Mucosa of descending colon (tissue), 3 donors: ENCODE measurements at places on chromosomes 16 and 17. TPM values are rescaled to one million over a fixed set of nuclear protein-coding genes. Genes with fewer than 3 reads are reported as not detected.

- DNase-seq = no peak
Measured at GRCh38 chr16:20307791-20308190, 19.5 kb downstream of the GP2 start.

DNA sequence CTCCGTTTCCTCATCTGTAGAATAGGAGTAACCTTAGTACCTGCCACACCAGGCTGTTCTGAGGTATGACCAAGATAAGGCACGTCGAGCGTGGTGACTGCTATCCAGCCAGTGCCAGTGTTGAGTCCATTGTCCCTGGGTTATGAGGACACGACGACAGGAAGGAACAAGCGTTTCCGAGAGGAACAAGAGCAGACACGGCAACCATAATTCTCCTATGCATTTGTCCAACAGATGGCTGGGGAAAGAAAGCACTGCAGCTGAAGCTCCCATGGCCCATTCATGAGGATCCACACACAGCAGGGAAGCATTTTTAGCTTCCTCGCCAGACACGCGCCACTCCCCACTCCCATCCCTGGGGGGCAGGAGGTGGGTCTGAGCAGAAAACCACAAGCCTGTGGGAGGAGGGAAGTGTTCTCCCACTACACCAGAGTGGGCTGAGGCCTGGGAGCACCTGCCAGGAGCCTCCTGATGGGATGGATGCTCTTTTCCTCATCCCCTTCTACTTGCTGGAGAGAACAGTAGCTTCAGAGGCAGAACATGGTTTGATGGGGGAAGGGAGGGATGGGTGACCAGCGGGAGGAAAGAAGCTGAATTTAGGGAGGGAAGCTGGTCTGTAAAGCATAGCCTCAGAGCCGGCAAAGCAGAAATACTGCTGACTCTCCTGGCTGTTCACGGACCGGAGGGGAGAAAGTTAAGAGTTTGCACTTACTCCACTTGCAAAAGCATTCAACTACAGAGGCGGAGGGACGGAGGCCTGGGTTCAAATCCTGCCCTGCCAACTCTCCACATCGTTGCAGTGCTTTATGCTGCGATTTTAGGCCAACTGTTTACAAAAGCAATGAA is 2.7 kb downstream of the COTL1 start:
- no peak for DNase-seq

DNA sequence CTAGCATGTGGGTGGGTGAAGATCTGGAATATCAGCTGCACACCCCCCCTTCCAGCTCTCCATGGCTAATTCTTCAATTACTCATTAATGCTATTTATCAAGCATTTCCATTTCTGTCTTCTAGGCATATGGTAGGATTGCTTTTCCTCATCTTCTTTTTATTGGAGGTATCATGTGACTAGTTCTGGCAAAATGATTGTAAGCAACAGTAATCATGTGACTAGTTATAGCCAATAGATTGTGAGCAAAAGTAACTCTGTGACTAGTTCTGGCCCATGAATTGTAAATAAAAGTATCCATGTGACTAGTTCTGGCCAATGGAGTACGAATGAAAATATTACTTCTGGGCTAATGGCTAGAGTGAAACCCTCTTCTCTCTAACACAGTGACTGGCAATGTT is 107.0 kb upstream of the TMEM132E start:
- no peak for DNase-seq

DNA sequence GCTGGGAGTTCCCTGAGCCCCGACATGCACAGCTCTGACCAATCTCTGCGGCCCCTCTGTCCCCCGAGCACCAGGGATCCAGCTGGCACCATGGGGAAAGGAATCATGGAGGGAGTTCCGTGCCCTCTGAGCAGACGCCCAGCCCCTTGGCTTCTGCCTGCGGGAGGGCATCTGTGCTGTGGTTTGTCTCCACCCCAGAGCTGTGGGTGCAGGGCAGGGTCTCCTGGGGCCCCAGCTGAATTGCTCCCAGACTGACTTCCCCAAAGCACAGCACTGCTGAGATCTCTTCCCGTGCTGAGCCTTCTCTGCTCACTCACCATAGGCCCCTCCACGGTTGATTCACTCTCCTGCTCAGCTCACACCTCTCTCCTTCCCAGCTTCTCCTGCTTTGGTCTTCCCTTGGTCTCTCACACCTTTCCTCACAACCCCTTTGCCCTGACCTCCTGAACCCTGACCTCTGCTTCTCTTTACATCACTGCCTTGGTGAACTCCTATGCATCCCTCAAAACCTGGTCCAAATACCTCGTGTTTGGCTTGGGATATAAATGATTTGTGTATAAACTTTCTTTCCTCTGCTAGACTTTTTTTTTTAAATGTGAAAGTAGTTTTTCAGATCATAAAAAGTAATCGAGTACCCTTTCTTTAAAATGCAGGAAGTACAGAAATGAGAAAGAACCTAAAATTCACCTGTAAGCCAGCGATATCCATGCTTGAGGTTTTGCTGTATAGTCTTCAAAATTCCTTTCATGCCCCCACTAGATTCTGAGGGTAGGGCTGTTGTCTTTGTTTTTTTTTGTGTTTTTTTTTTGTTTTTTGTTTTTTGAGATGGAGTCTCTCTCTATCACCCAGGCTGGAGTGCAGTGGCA is 265.3 kb downstream of the SEC14L1 start:
- no peak for DNase-seq

- DNase-seq = no peak
Measured at GRCh38 chr17:46847204-46848191, 3.9 kb upstream of the WNT9B start.

DNA sequence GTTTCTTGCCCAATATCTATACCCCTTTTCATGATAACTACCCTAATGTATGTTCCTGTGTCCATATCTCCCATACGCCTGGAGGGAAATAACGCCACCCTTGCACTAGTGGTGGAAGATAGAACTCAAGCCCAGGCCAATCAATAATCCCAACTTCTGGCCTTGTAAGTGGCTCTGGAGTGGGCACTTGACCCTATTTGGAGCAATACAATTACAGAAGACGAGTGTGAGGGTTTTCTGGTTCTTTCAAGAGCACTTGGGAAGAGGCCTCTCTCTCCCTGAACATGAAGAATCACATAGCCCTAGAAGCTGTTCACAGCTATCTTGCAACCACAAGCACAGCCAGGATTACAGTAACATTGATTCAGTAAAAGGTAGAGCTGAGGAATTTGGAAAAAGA is 217.9 kb downstream of the RAB11FIP4 start:
- no peak for DNase-seq

DNA sequence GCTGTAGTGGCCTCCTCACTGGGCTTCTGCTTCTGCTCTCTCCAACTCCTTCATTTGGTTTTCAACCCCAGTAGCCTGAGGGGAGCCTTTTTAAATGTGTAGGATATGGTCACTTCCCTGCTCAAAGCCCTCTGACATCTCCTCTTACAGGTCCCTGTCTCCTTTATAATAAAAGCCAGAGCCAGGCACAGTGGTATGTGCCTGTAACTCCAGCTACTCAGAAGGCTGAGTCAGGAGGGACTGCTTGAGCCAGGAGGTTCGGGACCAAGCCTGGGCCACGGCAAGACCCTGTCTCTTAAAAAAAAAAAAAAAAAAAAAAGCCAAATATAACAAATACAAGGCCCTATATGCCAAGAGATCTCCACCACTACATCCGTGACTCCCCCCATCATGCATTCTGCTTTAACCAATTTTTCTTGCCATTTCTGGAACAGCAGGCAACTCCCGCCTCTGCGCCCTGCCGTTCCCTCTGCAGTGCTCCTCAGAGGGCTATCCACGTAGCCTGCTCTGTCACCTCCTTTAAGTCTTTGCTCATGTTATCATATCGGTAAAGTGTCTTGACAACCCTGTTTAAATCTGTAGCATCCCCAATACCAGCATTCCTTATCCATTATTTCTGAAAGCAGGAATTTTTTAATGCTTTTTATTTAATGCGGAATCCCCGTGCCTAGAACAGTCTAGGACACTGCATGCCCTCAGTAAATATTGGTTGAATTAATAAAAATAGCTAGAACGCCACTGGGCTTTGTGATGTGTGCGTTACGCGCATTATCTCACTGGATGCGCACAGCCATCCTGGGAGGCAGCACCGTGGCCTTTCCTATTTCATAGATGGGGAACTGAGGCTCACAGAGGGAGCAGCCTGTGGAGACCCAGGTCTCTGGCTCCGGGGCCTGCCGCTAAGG is 9.5 kb downstream of the ZNF771 start:
- no peak for DNase-seq

Gene ANKRD40CL
- 32.2 TPM for total RNA-seq

GRCh38 chr16:56424404-56424764 is 961 bp downstream of the AMFR start:
- DNase-seq = no peak

Gene GLIS2
- 2.9 TPM for total RNA-seq

Gene NEUROD2
- total RNA-seq = not detected

GRCh38 chr17:58341861-58342475 is 10.0 kb downstream of the SUPT4H1 start:
- DNase-seq = no peak

GRCh38 chr16:70694088-70694867 is 8.4 kb upstream of the MTSS2 start:
- DNase-seq = no peak

Gene CCDC200
- total RNA-seq = not detected

GRCh38 chr17:7811251-7811650 is 22.8 kb upstream of the KDM6B start:
- DNase-seq = no peak

DNA sequence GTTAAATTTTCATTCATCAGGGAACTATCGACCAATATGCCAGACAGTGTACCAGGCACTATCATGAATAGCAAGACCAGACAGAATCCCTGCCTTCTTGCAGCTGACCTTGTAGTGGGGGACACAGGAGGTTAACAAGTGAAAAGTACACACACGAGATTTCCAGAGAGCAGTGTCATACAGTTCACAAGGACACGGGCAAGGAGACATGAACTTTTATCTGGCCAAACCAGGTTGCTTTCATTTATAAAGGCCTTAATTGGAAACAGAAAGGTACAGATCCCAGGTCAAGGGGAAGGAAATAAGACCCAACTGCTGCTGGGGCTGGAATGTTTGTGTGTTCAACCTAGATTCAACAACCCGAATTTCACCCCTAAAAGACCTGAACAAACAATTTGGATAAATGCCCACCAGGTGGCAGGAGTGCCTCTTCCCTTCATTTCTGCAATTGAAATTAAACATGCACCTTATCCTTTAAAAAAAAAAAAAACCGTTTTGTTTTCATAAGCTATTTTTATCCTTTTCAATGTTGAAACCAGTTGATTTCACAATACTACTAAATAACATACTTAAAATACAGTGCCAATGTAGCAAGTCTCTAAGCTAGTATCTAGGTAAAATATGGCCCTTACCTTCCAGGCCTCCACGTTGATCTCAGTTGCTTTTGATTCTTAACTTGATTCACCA is 65.9 kb downstream of the EMP2 start:
- DNase-seq = no peak

- DNase-seq = no peak
Measured at GRCh38 chr16:4133897-4134372, 17.7 kb upstream of the ADCY9 start.

Gene HOXB7
- 22.4 TPM for total RNA-seq

Gene SLC6A2
- total RNA-seq = not detected

Gene C1QTNF1
- total RNA-seq = 22.1 TPM

Gene CBX4
- 14.2 TPM for total RNA-seq

GRCh38 chr17:59289981-59290301 is 41.5 kb upstream of the YPEL2 start:
- DNase-seq = no peak

- no peak for DNase-seq
Measured at GRCh38 chr16:47504599-47504998, 43.5 kb downstream of the PHKB start.
